ENCODE measurements at places on chromosomes 6 and 20.
A peak's percentile ranks its signal among the peaks of the same experiment; 100 is the strongest.

- no peak for DNase-seq
Measured at GRCh38 chr6:107611094-107611810, 121.3 kb downstream of the SOBP start.

DNA sequence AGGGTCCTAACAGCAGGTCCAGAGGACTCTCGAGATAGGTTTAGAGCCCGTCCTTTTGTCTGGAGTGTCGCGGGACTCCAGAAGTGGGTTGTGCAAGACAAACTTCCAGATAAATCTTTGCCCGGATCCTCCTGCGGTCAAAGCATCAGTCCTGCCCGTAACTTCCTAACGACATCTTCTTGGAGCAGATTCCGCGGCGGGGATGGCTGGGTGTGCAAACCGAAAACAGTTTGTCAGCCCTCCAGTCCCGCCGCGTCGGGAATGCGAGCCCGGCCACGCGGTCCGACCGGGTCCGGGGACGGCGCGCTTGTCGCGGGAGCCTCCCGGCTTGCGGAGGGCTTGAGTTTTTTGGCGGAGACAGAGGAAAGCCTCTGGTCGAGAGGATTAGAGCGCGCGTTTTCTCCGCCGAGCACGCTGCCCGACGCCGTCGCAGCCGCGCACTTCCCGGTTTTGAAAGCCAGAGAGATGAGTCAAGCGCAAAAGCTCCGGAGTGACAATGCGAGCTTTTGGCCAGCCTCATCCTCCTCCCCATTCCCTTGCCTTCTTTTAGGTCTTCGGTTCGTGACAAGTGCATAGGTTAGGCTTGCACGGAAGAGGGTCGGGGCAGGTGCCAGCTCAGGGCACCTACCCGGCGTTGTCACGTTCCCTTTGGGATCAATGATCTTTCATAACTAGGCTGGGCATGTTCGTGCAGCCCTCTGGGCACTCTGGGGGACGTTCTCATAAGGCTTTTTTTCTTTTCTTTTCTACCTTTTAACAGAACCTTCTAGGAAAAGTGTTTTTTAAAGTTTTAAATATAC lies 91.3 kb upstream of the PRDM1 start:
- peak; percentile 42 for DNase-seq

DNA sequence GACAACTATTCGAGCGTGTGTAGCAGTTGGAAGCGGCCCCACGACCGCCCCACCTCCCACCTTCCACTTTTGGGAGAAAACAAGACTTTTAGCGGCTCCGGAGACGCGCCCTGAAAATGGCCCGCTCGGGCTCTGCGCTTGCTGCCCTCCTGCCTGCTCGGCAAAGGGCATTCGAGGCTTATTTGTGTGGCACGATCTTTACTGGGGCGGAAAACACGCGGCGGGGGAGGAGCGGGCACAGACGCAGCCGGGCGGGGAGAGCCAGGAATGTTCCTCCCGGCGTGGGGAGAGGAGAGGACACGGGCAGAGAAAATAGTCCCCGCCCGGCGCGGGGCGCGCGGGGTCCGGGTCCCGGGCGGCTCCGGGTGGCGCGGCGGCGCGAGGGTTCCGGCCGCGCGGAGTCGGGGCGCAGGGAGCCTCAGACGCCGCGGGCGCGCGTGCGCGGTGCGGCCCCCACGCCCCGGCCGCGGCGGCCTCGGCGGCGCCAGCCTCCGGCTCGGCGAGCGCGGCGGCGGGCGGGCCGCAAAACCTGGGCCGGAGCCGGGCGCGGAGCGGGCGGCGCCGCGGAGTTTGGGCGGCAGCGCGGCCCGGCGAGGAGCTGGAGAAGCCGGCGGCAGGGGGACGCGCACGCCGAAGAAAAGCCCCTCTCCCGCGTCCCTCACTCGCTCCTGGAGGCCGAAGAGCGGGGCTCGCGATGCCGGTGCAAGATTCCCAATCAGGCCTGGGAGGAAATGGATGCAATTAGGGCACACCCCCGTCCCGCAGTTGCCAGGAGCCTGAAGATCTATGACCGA lies 90.0 kb upstream of the ARID1B start:
- peak; percentile 79 for DNase-seq

DNA sequence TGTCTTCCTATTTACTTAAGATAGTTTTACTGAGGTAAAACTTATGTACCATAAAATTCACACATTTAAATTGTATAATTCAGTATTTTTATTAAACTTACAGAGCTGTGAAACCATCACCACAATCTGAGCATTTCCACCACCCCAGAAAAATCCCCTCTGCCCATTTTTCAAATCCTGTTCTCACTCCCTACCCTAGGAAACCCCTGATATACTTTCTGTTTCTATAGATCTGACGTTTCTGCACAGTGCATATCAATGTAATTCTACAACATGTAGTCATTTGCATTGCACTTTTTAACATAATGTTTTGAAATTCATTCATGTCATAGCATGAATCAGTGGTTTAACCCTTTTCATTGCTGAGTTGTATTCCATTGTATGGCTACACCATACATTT lies 96.7 kb upstream of the OPRM1 start:
- DNase-seq, result no peak

DNA sequence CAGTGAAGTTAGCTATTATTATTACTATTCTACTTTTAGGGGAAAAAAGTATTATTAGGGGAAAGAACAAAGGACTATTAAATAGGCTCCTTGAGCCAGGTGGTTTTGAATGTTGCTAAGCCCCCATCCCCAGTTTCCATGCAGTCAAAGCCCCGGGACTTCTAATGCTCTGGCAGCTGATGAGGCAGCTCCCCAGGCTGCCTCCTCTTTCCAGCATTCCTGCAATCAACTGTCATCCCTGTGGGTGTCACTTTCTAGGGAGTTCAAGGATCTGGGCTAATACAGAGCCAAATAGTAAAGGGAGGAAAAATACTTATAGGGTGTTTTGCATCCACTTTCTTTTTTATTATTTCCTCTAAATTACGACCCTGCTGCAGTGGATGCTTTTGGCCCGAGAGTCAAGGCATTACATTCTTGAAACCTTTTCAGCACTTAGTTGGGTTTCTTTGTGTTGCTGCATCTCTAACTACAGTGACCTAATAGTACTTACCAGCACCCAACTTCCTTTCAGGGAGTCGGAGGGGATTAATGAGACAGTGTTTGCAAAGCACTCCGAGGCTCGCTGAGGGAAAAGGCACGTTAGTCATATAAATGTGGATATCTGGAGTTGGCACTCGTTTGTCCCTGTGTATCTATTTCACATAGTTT lies 303.9 kb upstream of the MAP3K7 start:
- no peak for DNase-seq
